ENCODE measurements at places on chromosomes 13 and 19.

DNA sequence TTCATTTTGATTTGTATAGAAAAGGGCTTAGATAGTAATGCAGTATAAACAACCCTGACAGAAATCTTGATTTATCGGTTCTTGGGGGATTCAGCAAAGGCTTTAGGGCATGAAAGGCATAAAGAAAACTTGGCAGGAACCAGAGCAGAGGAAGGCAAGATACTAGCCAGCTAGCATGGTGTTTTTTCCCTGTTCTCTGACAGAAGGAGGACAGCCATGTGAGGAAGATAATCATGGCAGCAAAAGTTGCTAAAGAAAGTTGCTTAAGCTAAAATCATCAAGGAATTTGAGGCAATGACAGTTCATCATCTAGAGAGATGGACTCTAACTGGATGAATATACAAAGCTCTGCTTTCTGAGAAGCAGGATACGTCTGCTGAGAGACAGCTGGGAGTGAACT lies 294.1 kb downstream of the KCNRG start:
- no peak for DNase-seq

- no peak for DNase-seq
Observed at GRCh38 chr19:18764591-18765051, 26.5 kb downstream of the COMP start.

GRCh38 chr13:86085890-86086289 lies 286.7 kb upstream of the SLITRK6 start:
- DNase-seq, result no peak

DNA sequence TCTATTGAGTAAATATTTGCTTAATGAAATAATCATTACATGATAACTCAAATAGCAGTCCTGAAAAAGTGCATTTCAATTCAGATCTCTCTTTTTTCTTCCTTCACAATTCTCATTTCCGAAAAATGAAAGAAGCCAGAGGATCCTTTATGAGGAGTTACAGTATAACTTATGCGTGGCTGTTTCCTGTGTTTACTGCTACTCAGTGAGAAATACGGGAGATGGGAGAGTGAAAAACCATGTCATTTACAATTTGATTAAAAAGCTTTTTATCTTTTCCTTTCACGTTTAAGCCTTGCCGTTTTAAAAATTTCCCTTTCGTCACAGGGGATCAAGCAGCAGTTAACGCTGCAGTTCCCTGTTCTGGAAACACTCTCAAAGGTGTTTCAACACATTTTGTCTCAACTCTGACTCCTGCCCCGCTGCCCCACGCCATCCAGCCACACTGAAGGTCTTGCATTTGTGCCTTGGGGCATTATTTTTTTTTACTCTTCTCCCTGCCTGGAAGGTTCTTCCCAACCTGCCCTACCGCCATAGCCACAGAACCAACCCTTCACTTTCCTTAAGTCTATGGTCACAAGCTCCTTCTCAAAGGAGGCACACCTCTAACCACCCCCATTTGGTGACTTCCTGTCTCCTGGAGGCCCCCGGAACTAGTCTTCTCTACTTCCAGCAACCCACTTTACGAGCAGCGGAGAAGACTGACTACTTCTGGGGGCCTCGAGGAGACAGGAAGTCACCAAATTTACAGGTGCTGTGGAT lies 17.0 kb downstream of the KL start:
- no peak for DNase-seq

DNA sequence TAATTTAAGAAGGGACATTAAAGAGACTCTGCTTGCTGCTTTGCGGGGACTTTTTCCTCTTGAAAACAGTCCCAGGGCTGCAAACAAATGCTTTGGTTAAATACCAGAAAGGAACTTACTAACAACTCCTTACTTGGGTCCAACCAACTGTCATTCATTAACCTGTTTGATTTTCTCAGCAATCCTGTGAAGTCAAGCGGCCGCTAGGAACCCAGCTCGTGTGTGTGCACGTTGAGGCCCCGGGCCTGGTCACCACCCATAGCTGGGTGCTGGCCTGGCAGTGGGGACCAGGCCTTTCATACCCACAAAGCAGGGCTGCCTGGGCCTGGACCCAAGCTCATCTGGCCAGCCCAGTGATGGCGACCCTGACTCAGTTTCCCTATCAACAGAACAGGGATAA lies 50.7 kb downstream of the C1QTNF9 start:
- DNase-seq, result no peak

DNA sequence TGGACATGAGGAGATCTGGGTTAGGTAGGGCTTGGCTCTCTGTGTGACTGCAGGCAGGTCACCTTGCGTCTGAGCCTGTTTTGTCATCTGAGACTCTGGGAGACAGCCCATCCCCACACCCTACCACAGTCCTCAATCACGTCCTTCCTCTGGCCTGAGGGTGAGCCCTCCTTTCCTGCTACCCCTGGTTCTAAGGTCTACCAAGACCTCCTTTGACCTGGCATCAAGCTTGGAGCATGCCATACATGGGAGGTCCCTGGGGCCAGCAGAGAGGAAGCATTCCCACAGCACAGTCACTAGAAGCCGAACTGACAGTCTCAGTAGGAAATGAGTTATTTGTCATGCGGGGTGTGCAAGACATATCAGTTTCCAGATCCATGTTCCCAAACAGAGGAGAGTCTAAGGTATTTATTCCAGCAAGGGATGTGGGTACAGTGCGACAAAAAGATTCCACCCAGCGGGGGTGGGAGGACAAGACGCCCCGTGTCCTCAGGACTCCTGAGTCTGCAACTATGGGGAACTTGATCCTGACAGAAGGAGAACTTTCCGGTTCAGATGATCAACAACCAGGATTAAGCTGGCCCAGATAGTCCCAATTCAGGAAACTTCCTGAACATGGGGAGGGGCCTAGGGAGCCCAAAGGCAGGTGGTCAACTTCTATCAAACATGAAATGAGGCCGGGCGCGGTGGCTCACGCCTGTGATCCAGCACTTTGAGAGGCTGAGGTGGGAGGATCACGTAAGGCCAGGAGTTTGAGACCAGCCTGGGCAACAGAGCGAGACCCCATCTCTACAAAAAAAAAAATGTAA lies 9.5 kb downstream of the ARRDC2 start:
- no peak for DNase-seq

GRCh38 chr13:101204270-101205020 lies 211.9 kb downstream of the NALCN start:
- no peak for DNase-seq

DNA sequence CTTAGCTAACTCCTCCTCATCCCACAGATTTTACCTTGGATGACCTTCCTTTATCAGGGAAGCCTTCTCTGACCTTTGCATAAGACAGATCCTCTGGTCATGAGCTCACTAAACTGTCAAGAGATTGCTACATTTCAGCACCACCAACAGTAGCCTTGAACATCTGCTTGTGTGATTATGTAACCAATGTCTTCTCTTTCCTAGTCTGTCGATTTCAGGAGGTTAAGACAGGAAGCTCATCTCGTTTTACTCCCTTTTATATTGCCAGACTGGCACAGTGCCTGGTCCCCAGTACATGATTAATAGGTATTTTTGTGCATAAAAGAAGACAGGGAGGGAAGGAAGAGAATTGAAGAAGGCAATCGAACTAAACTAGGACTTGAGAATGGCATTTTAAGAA lies 1697.7 kb downstream of the EFNB2 start:
- DNase-seq, result no peak

GRCh38 chr19:39533003-39533512 lies 406 bp upstream of the EID2B start:
- no peak for DNase-seq

GRCh38 chr13:44075113-44075512 lies 195.4 kb downstream of the LACC1 start:
- no peak for DNase-seq

DNA sequence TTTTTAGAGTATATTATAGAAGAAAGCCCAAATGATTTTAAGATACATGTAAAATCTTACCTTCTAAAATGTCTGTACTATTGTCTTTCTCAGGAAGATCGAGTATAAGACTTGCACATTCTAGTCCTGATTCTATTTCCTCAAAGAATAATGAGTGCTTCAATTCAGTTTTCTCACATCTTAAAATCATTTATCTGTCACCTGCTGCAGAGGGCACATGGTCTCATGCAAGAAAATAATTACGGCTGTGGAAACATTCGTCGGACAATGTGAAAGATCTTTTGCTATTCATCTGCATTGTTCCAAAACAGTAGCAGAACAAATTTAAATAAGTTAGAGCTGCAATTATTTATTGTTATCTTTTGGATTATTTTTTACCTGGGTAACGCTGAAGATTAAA lies 1403.5 kb downstream of the PCDH9 start:
- no peak for DNase-seq

DNA sequence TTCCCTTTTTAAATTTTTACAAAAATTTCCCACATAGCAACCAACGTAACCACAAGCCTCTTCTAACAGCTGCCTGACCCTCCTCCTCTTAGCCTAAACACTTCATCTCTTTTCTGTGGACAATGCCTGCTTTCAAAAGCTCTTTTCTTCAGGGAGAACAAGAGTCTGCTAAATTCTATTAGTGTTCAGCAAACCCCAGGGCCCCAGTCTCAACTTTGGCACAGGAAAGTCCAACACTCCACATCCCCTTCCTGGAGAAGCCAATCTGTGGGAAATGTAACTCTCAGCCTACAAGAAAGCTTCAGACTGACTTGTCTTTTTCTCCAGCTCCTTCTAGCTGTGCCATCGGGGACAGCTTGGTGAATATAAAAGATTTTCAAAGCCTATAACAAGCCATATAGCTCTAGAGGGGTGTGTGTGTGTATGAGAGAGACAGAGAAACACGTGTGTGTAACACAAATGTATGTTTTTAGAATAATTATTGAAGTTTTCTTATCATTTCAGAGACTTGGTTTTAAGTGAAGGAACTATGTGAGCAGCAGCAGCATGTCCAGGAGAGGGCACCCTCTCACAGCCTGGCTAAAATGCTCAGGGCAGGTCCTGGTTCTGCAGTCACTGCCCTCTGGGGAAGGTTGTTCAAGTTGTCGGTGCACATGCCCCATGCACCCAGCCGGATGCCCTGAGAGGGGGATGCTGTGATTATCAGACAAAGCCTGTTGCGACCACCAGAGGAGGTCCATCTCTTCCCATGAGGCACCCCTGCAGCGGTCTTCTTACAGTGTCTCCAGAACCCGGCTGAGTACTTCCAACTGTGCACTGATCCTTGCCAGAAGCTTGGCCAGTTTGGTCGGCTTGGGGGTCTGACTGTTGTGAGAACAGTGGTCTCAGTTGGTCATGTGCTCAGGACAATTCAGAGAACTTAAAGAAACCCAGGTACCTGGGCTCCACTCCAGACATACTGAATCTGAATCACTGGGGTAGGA lies 34.4 kb downstream of the CCDC70 start:
- DNase-seq, result no peak

DNA sequence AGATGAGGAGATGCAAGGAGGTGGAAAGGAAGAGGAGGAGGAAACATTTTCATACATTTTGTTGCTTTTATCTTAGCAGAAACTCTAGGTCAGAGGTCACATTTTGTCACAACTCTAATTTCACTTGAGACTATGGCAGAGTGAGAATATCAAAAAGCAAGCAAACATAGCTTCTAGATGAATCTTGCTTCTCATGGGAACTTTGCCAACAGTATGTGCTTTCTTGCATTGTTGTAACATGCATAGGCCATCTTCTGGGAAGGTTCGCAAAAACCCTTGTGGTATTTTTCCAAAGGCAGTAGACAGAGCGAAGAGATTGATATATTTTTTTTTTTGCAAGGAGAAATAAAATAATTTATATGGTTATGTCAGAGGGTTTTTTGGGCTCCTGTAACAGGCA lies 291.3 kb downstream of the MTUS2 start:
- DNase-seq, result no peak

DNA sequence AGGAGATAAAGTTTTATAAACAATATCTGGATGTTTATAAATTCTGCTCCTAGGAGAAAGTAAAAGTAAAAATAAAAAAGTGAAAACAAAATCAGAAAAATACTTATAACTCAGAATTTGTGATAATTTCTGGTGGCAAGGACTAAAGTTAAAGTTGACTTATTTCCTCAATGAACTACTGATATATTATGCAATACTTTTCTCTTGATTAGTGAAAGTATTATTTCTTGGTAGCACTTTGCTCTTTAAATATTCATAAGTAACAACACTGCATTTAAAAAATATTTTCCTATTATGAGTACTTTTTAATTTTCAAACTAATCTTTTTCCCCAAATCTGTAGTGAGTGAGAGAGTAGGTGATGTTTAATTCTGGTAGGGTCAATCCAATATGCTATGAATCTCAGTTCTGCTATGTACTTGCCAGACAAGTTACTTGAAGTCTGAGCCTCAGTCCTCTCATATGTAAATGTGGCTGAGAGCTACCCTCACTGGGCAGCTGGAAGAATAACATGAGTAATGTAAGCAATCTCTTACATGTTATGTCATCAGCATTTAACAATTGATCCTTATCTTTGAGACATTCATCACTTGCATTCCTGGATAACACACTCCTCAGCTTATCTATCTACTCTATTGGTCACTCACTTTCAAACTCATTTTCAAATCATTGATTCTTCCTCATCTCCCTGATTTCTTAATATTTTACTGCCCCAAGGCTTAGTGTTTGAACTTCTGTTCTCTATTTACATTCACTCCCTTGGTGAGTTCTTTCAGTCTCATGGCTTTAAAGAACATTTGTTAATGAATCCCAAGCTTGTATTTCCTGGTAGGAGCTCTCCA lies 239.0 kb downstream of the RGCC start:
- DNase-seq, result no peak

GRCh38 chr13:18232298-18232993 lies 949.2 kb downstream of the TUBA3C start:
- no peak for DNase-seq

GRCh38 chr19:504616-505015 lies 2.7 kb upstream of the TPGS1 start:
- no peak for DNase-seq

DNA sequence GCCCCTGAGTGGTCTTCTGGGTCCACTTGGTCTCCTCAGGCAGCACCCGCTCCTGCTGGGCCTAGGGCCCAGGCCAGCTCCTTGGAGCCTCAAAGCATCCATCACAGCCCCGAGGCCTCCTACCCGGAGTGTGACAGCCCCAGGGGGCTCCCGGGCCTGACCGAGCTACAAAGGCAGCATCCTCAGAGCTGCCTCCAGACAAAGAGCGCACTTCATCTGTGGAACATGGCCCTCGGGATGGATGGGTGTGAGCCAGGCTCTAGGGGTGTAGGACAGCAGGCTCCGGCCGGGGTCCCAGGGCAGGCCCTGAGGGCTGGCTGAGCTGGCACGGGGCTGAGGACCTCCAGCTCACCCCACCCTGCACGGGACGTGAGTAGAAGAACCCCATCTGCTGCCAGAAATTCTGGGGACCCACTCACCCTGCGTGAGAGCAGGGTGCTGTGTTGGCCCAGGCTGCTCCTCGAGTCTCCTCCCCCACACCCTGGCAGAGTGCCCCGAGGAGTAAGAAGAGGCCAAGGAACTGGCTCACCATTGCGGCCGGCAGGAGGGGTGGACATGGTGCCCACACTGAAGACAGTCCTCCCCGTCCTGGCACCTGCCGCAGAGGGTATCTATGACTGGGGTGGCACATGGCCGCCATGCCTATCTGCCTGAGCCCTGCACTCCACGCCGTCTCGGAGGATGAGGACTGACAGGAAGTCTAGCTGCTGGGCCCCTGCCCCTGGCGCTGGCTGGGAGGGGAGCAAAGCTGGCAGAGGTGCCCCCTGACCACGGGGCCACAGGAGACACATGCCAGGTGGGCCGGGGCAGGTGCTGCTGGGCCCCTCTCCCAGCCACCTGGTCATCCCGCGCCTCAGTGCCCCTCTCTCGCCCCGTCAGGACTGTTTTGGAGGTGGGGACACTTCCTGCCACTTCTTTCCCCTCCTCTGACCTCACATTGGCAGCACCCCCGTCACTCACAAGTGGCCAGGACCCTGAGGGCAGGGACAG lies 22.3 kb downstream of the CEBPG start:
- DNase-seq, result no peak

Data from stimulated activated CD4-positive, alpha-beta T cell treated with anti-CD3 and anti-CD28 coated beads, Interleukin-1b, Interleukin-23, amount 100 ng/mL, for 1 hour (primary cell).